ENCODE measurements at places on chromosomes 16 and 17. TPM values are rescaled to one million over a fixed set of nuclear protein-coding genes. Genes with fewer than 3 reads are reported as not detected.

- H3K4me1 ChIP-seq = peaks cover 16% of the 10 kb centered on the region
- H3K27ac ChIP-seq = no peak overlapping the region
- H3K27me3 ChIP-seq = peaks cover 5% of the 10 kb centered on the region
- DNase-seq = no peak
- no peak overlapping the region for H3K4me3 ChIP-seq
Observed at GRCh38 chr17:76841776-76842405, 26.3 kb upstream of the MGAT5B start.

DNA sequence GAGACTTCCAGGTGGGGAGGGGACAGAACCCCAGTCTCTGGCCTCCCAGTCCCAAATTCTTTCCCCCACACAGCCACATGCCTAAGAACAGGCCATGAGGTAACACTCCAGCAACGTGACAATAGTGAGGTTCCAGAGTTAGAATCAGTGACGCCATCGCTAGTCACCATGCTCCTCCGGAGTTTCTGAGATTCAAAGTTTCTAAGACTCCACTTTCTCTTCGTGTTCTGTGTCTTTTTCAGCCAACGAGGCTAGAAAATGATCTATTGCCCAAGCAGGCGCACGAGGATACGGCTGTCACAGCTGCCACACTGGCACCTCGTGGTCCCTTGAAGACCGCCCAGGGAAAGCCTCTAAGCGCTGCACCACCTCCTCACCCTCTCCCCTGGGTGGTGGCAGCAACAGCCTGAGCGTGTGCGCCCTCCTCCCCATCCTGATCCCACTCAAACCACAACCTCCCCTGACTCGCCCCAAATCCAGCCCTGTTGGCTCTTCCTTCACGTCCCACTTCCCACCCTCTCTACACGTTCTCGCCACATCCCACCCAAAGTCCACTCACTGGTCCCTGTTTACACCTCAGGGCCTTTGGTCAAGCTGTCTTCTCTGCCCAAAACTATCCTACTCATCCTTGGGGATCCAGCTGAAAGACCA is 1.0 kb downstream of the MCRIP1 start:
- H3K4me1 ChIP-seq = peaks cover 25% of the 10 kb centered on the region
- H3K36me3 ChIP-seq = no peaks in the 10 kb centered on the region
- H3K4me3 ChIP-seq = peak overlapping the region; percentile 87
- no peak for DNase-seq
- no peaks in the 10 kb centered on the region for H3K27me3 ChIP-seq

- no peaks in the 10 kb centered on the region for H3K4me1 ChIP-seq
- no peaks in the 10 kb centered on the region for H3K27me3 ChIP-seq
- H3K36me3 ChIP-seq = peaks cover 84% of the 10 kb centered on the region
- no peak for DNase-seq
- no peak overlapping the region for H3K4me3 ChIP-seq
Observed at GRCh38 chr16:24820522-24820921, 25.2 kb upstream of the SLC5A11 start.

- peaks cover 67% of the 10 kb centered on the region for H3K36me3 ChIP-seq
- DNase-seq = no peak
- no peak overlapping the region for H3K27ac ChIP-seq
- no peaks in the 10 kb centered on the region for H3K27me3 ChIP-seq
- H3K4me1 ChIP-seq = no peaks in the 10 kb centered on the region
Observed at GRCh38 chr17:4551141-4551540, 4.0 kb downstream of the MYBBP1A start.

DNA sequence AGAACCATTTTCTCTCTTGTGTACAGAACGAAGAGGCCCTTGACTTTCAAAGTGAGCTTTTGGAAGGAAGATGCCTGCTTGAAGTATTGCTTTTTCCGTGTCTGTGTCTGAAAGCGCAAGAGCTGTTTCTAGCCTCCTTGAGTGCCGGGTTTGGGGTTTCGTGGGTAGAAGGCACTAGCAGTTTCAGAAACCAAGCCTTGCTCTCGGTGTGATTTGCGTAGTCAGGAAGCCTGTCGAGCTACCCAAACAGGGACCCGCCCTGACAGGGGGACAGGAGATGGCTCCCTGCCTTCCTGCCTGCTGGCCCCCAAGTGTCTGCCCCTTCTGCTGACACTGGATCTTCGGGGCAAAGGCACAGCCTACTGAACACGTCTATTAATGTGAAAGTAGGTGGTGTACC is 322.0 kb downstream of the MAF start:
- no peaks in the 10 kb centered on the region for H3K36me3 ChIP-seq
- H3K4me1 ChIP-seq = no peaks in the 10 kb centered on the region
- H3K4me3 ChIP-seq = no peak overlapping the region
- no peaks in the 10 kb centered on the region for H3K27me3 ChIP-seq

- DNase-seq = no peak
- peak overlapping the region; percentile 89 for H3K4me3 ChIP-seq
- peak overlapping the region; percentile 86 for H3K27ac ChIP-seq
- H3K36me3 ChIP-seq = no peaks in the 10 kb centered on the region
- no peaks in the 10 kb centered on the region for H3K4me1 ChIP-seq
Observed at GRCh38 chr17:83052241-83052564, 27.2 kb upstream of the METRNL start.

- DNase-seq = no peak
- no peak within 1 kb of the TSS for H3K27ac ChIP-seq
- H3K36me3 ChIP-seq = no peaks in the 10 kb centered on the region
- H3K4me1 ChIP-seq = no peaks in the 10 kb centered on the region
Observed at GRCh38 chr17:40993839-40994238, at the start of gene KRTAP3-3. TSS of gene KRTAP3-3 (minus strand) at chr17:40994164. CDS start at chr17:40994097, 67 bp downstream.

GRCh38 chr17:64448665-64449512 is at the start of gene MILR1:
TSS of gene MILR1 (plus strand) at chr17:64449115. CDS start at chr17:64449169, 54 bp downstream.
- H3K4me1 ChIP-seq = no peaks in the 10 kb centered on the region
- peak within 1 kb of the TSS; percentile 68 for H3K27ac ChIP-seq
- no peaks in the 10 kb centered on the region for H3K36me3 ChIP-seq
- DNase-seq = peak; percentile 69
- H3K4me3 ChIP-seq = peak within 1 kb of the TSS; percentile 0
- no peaks in the 10 kb centered on the region for H3K27me3 ChIP-seq

- H3K27ac ChIP-seq = no peak overlapping the region
- DNase-seq = no peak
- H3K4me3 ChIP-seq = no peak overlapping the region
- no peaks in the 10 kb centered on the region for H3K36me3 ChIP-seq
Observed at GRCh38 chr16:24745791-24746190, 16.3 kb downstream of the TNRC6A start.

Gene KRTAP2-3
- not detected for total RNA-seq

Gene CCP110
- total RNA-seq = 6.0 TPM

Gene SHISA6
- 0.07 TPM for total RNA-seq

Gene TP53I13
- total RNA-seq = 48.8 TPM

All from right atrium auricular region (tissue), 2 donors.